ENCODE measurements at places on chromosomes 12 and 14. TPM values are rescaled to one million over a fixed set of nuclear protein-coding genes. Genes with fewer than 3 reads are reported as not detected.

DNA sequence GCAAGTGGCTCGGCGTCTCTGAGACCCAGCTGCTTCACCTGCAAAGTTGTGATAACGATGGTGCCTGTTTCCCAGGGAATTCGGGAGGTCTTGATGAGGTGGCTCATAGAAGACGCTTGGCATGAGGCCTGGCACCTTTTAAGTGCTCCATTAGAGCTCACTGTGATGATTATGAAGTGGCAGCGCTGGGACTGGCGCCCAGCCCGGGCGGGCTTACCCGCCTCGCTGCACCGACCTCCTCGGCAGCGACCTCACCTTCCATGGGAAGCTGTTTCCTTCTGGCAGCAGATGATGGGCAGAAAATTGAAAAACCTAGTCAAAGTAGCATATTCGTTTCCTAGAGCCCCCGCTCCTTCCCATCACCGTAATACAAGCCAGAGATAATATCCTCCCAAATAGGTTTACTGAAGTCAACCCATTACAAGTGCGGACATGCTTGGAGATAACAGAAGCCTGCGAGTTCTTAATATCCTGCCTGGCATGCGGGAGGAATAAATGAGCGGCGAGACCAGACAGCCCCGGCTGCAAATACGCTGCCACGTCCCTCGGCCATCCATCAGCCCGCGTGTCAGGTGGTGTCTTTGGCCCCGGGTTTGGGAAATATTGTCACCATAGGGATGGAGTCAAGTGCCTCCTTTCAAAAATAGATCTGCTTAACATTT is 35.2 kb upstream of the DLK1 start:
- no peak for DNase-seq

GRCh38 chr12:97711392-97711791 is 248.8 kb downstream of the RMST start:
- DNase-seq, result no peak

DNA sequence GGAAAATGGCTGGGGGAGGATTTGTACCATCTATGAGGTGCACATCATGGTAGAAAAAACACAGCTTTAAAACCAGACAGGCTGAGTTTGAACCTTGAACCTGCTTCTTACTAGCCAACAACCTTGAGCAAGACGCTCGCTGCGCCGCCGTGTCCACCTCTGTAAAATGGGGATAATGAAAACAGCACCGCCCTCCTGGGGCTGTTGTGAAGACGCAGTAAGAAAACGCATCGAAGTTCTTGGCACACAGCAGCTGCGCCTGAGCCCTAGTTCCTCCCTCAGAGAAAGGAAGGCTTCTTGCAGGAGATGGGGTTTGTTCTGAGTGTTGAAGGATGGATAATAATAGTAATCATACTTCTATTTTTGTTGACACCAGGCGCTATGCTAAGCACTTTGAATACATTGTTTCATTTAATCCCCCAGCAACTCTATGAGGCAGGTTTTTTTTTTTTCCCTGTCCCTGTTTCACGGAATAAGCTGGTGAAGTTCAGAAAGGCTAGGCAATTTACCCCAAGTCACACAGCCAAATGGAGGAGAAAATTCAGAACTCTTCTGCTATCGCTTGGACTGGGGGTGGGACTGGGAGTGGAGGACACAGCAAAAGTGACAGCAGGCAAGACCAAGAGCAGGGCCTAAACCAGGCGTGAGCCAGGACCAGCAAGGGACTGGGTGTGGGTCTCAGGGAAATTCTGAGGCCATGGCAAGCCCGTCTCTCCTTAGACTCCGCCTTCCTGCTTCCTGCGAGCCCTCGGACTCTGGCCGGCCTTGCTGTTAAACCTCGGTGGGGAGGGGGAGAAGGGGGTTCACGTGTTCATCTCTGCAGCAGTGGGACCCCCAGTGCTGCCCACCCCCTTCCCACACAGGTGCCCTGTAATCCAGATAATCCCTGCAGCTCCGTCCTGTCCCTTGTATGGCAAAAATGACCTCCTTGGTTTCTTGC is 97.5 kb downstream of the LRRC74A start:
- DNase-seq, result no peak

DNA sequence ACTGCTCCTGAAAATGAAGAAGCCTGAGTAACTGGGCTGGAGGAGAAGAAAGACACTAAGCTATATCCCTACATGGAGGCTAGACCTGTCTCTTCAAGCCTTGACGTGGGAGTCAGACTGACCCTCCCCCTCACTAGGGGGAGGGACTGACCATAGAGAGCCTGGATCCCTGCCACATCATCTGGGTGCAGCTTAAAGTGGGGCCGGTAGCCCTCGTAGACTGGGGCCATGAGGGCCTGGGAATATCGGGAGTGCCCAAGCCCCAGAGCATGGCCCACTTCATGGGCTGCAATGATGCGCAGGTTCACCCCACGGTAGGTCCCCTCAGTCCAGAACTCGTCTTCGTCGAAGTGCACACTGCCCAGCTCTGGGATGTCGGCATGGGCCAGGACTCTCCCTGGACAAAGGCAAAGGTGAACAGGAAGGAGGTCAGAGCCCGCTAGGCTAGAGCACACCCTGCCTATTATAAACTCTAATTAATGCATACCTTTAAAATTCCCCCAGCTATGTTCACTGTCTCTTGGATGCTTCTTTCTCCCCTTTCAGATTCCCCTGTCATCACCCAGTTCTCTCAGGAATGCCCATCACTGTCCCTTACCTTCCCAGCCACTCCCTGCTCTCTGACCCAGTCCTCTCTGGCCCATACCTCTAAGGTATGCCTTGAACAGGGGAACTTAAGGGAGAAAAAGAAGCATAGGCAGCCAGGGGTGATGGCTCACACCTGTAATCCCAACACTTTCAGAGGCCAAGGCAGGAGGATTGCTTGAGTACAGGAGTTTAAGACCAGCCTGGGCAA is 3.2 kb downstream of the MMP19 start:
- no peak for DNase-seq

GRCh38 chr14:58398495-58398894 is 2.8 kb downstream of the TOMM20L start:
- DNase-seq, result no peak

GRCh38 chr14:97976861-97977260 is 1179.7 kb downstream of the VRK1 start:
- DNase-seq, result no peak

DNA sequence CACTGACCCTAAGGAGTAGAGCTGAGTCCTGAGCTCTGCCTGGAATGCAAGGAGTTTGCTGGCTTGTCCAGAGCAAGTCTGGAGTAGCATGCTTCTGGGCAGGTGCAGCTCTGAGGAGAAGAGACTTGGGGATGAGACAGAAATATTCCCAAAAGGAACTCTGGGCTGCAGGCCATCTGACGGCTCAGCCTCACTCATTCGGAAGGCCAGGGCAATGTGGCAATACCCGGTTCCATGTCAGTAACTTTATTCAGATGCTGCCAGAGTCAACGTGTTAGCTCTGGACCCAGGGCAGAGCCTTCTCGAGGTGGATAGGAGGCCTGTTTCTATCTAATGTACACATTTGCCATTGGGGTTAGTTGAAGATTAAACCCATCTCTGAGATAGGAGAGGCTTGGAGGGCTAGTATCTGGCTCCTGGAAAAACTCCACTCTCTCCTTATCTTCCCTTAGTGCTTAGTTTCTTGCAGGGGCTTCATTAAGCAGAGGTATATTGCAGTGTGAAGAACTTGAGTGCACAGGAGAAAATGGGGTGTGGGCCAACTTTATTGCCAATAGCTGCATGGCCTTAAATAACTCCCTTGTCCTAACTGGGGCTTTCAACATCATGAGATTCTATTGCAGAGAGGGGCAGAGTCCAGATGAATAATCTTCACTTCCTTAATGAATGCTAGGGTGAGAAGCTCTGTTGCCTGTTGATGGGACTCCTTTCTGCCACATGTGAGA is 65.6 kb downstream of the NTF3 start:
- no peak for DNase-seq

GRCh38 chr12:116612436-116612835 is 53.3 kb downstream of the MAP1LC3B2 start:
- no peak for DNase-seq

DNA sequence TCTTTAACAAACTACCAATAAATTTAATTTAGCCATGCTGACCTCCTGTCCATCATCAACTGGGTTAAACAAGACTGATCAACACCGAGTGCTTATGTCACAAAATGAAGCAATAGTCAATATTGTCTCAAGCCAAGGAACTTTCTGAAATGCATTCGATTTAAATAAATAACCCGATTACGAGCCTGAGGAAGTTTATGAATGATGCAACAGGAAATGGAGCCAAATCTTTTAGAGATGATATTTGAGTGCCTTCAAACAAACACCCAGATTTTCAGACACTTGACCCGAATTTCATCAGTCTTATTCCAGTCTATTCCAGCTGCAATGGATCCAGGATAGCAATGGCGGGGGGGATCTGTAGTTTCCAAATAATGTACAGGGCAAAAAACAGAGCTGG is 27.9 kb downstream of the FAR2 start:
- DNase-seq, result no peak

DNA sequence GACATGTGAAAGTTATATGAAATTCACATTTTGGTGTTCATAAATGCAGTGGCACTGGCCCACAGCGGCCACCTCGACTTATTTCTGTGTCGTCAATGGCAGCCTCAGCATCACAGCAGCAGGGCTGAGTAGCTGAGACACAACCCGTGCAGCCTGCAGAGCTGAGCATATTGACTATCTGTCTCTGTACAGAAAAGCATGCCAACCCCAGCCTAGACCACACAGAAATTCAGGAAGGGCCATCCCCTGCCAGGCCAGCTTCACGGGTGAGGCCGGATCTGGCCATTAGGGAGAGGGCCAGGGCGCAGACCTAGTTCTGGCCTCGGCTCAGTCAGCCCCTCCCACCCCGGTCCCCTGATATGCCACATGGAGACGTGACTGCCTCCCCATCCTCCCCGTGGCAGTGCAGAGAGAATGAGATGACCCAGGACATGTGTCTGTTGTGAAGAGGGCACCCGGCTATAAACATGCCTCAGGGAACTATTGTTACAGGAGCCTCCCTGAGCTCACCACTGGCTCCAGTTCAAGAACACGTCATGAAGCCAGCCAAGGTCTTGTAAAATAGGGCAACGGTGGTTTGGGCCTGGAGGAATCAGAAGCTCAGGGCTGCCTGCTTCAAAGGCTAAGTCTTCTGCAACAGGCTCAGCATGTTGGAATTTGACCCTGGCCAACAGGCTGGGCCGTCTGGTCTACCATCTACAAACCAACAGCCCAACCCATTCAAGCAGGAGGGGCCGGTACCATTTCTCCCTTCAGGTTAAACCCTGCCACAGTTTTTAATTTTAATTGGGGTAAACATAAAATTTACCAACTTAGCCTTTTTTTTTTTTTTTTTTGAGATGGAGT is 25.5 kb downstream of the SCARB1 start:
- peak; percentile 80 for DNase-seq

GRCh38 chr14:32934073-32934880 is 4.4 kb upstream of the NPAS3 start:
- no peak for DNase-seq

DNA sequence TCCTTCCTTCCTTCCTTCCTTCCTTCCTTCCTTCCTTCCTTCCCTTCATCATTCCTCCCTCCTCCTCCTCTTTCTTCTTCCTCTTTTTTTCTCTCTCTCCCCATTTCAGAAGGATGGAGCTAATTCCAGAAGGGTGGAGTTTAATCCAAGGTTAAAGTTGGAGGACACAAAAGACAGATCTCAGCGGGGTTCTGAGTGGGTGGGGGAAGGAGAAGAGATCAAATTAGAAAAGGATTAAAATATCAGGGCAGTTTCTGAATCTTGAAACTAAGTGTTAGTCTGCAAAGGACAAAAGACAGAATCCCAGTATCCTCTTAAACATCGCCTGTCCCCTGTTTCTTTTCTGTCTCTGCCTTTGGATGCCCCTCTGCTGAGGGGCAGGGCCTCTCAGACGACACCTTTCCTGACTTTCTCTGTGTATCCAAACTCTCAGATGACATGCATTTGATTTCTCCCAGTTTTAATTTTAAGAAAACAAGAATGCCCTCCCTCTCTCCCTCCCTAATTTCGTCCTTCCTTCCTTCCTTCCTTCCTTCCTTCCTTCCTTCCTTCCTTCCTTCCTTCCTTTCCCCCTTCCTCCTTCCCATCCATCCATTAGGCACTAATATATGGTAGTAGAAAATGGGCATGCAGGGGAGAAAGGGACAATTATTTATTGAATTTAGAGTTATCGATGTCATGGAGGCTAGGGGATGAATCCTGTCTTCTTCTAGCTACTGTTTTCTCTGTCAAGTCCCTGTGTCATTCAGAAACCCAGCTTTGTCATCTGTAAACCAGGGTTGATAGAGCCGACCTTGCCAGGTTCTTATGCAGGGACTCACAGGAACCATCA is 269.1 kb downstream of the VRK1 start:
- no peak for DNase-seq

RFLNA gene
- 11.4 TPM for total RNA-seq

KRT75 gene
- not detected for total RNA-seq

COX8C gene
- not detected for total RNA-seq

All from tibial nerve (tissue), 4 donors.